ENCODE measurements at places on chromosomes 11 and 22.

DNA sequence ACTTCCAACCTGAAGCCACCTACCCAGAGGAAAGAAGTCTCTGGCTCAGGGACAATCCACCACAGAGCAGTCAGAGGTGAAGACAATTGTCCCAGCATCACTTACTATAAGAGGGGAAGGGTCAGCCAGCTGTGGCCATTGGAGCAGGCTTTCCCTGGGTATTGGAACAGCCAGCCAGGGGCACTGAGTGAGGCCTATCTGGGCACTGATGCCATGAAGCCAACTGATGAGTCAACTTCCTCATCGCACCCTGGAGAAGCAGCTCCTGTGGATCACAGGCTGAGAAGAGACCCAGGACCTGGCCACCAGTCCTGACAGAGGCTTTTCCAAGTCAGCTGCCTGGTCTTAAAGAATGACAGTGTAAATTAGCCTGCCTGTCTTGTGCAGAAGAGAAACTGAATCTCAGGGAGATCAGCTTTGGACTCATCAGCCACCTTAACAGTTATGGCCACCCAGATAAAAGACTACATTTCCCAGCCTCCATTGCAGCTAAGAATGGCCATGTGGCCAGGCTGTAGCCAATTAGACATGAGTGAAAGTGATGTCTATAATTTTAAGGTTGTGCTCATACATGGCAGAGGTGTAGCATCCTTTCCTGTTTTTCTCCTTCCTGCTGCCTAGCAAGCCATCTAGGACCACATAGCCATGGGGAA, 19.0 kb downstream of the CHST1 start:
- no peak overlapping the region for H3K4me3 ChIP-seq
- no peaks in the 10 kb centered on the region for H3K36me3 ChIP-seq
- no peaks in the 10 kb centered on the region for H3K4me1 ChIP-seq

GRCh38 chr11:4118107-4118506, 23.5 kb downstream of the RRM1 start:
- H3K27ac ChIP-seq: no peak overlapping the region
- no peak for DNase-seq
- no peaks in the 10 kb centered on the region for H3K4me1 ChIP-seq

GRCh38 chr11:117273550-117274289, 17.4 kb upstream of the BACE1-AS start:
- peak; percentile 84 for DNase-seq
- H3K4me3 ChIP-seq: no peak overlapping the region
- H3K4me1 ChIP-seq: no peaks in the 10 kb centered on the region
- no peak overlapping the region for H3K27ac ChIP-seq
- peaks cover 4% of the 10 kb centered on the region for H3K36me3 ChIP-seq
- no peaks in the 10 kb centered on the region for H3K27me3 ChIP-seq

DNA sequence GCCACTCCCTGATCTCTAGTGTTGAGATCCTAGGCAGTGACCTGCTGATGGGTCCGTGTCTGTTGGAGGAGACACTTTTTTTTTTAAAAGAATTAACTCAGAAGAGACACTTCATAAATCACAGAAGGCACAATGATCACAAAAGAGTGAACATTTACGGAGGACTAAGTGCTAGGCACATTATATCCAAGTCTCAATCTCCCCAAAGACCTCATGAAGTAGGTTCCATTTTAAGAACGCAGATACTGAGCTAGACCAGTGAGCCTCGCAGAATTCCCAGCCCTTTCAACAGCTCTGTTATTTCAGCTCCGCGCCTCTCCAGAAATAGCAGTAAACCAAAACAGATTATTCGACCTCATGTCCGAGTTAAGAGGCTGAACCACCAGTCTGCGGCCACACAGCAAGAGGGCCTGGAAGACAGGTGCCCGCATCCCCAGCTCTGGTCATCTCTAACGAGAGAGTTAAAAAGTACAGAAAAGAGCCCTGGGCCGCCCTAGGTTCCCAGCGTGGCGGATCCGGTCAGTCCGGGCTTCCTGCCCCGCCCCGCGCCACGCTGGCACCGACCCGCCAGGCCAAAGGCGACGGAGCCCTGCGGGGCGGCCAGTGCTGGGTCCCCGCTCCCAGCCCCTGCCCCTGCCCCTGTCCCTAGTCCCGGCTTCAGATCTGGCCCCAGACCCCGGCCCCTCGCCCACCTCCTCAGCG, 612 bp downstream of the XBP1 start:
- H3K4me3 ChIP-seq: peak overlapping the region; percentile 69
- peak overlapping the region; percentile 99 for H3K27ac ChIP-seq
- DNase-seq: peak; percentile 36
- H3K36me3 ChIP-seq: peaks cover 43% of the 10 kb centered on the region
- no peaks in the 10 kb centered on the region for H3K27me3 ChIP-seq

GRCh38 chr11:107042748-107043147, 24.5 kb upstream of the GUCY1A2 start:
- DNase-seq: no peak
- no peak overlapping the region for H3K4me3 ChIP-seq
- H3K36me3 ChIP-seq: no peaks in the 10 kb centered on the region

- H3K4me3 ChIP-seq: no peak overlapping the region
- H3K36me3 ChIP-seq: no peaks in the 10 kb centered on the region
- no peak for DNase-seq
- no peak overlapping the region for H3K27ac ChIP-seq
Measured at GRCh38 chr11:34292111-34292510, 65.7 kb downstream of the ABTB2 start.

- no peaks in the 10 kb centered on the region for H3K27me3 ChIP-seq
- DNase-seq: no peak
- peaks cover 43% of the 10 kb centered on the region for H3K4me1 ChIP-seq
Measured at GRCh38 chr22:29081517-29082236, 8.8 kb downstream of the KREMEN1 start.

- no peaks in the 10 kb centered on the region for H3K27me3 ChIP-seq
- H3K36me3 ChIP-seq: no peaks in the 10 kb centered on the region
- H3K27ac ChIP-seq: no peak overlapping the region
- DNase-seq: no peak
- peaks cover 18% of the 10 kb centered on the region for H3K4me1 ChIP-seq
- H3K4me3 ChIP-seq: no peak overlapping the region
Measured at GRCh38 chr11:72739240-72740059, 12.8 kb downstream of the ARAP1 start.

DNA sequence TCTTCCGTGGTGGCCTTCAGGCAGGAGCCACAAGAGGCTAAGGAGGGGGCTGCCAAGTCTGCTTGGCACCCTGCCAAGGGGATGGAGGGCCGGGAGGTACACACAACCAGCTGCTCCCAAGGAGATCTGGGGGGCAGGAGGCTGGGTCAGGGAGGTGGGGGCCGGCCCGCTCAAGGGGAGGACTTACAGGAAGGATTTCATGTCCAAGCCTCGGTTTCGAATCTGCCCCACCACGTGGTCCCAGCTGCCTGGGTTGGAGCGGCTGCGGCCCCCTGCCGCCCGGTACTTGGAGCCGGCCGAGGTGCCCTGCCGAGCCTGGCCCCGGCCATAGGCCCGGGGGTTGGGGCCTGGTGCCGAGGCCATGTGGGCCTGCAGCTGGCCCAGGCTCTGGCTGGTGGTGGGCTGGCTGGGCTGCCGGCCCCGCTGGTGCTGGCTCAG, 33.5 kb downstream of the LRRC10B start:
- no peak overlapping the region for H3K27ac ChIP-seq
- no peaks in the 10 kb centered on the region for H3K36me3 ChIP-seq
- H3K27me3 ChIP-seq: no peaks in the 10 kb centered on the region
- H3K4me1 ChIP-seq: no peaks in the 10 kb centered on the region
- H3K4me3 ChIP-seq: no peak overlapping the region
- DNase-seq: no peak

DNA sequence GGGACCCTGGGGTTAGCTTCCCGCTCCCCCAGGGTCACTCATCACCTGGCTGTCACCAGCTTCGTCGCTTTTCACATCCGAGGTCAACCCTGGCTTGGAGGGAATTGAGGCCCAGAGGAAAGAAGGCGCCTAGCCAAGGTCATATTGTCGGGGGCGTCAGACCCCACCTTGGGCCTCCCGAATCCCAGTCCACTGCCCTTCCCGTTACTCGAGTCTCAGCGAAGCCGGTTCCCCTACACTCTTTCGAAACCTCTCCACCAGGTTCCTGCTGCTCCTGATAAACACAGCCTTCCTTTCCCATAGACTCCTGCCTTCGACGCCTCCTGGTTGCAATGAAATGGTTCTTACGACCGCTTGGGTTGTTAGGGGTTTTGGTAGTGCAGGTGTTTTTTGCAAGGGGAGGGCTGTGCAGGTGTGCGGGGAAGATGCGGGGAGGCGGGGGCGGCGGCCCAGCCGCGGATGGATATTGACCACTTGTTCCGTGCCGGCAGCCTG, 642 bp downstream of the NAA40 start:
- peak overlapping the region; percentile 97 for H3K4me3 ChIP-seq
- H3K27ac ChIP-seq: peak overlapping the region; percentile 85
- no peaks in the 10 kb centered on the region for H3K27me3 ChIP-seq
- peaks cover 7% of the 10 kb centered on the region for H3K4me1 ChIP-seq
- H3K36me3 ChIP-seq: no peaks in the 10 kb centered on the region
- peak; percentile 38 for DNase-seq

DNA sequence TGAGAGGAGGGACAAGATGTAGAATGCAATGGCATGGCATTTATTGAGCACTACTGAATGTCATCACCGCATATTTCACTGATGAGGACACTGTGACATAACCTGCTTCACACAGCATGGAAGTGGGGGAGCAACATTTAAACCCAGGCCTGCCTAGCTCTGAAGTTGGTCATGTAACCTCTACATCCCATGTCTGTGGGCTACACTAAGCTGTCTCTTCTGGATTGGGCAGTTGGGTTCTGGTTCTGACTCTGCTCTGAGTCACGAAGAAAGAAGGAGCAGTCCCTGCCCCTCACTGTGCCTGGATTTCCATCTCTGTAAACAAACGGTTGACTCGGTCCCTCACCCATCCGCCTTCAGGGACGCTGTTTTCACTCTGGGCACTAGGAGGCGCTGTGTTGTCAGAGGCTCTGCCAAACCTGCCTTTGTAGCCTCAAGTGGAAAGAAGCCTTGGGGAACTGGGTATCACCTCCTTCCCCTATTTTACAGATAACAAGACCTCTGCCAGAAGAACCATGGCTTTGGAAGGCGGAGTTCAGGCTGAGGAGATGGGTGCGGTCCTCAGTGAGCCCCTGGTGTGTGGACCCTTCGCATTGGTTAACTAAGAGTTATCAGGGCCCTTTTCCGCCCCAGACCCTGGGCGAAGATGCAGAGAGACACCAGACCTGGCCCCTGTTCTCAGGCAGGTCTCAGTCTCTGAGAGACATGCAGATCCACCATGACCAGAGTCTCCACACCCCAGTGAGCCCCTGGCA, 12.7 kb upstream of the ARHGEF17 start:
- H3K27me3 ChIP-seq: no peaks in the 10 kb centered on the region
- H3K4me3 ChIP-seq: no peak overlapping the region
- DNase-seq: peak; percentile 89
- H3K4me1 ChIP-seq: peaks cover 4% of the 10 kb centered on the region

DNA sequence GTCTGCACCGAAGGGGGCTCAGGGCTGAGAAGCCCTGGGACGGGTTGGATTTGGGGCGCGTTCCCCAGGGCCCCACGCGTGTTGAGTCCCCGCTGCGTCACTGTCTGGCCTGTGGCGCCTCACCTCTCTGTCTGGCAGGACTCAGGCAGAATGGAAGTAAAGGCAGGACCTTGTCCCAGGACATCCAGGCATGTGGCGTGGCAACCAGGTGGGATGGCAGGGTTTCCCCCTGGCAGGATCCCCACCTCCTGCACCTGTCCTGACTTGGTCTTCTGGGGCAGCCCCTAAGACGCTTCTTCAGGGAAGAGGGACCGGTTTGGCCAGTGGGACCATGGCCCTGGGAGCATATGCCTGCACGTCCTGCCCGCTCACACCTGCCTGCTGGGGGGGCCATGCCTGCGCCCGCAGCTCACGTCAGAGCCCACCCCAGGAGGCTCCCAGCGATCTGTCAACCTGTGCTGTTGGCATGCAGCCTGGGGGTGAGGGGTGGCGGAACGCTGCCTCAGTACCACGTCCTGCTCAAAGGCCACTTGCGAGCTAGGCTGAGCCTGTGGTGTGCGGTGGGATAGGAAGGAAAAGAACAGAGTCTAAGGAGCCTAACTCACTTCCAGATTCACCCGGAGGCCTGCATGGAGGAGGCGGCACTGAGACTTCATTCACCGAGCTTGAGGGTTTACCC, 72.7 kb downstream of the KCNQ1 start:
- H3K4me3 ChIP-seq: no peak overlapping the region
- H3K4me1 ChIP-seq: no peaks in the 10 kb centered on the region

- H3K4me3 ChIP-seq: no peak overlapping the region
- no peak for DNase-seq
- H3K4me1 ChIP-seq: no peaks in the 10 kb centered on the region
- H3K27me3 ChIP-seq: no peaks in the 10 kb centered on the region
- H3K36me3 ChIP-seq: no peaks in the 10 kb centered on the region
Measured at GRCh38 chr22:47561766-47562165, 799.3 kb downstream of the TBC1D22A start.

GRCh38 chr11:22106566-22106965, 86.3 kb upstream of the ANO5 start:
- H3K27ac ChIP-seq: no peak overlapping the region
- no peaks in the 10 kb centered on the region for H3K4me1 ChIP-seq
- no peak overlapping the region for H3K4me3 ChIP-seq
- H3K36me3 ChIP-seq: no peaks in the 10 kb centered on the region

DNA sequence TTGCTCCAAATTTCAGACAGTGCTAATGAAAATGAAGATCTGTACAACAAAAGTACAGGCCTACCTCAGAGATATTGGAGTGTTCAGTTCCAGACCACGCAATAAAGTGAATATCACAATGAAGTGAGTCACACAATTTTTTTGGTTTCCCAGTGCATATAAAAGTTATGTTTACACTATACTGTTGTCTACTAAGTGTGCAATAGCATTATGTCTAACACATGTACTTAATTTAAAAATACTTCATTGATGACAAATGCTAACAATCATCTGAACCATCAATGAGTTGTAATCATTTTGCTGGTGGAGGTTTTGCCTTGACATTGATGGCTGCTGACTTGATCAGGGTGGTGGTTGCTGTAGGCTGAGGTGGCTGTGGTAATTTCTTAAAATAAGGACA, 60.6 kb upstream of the E2F8 start:
- no peaks in the 10 kb centered on the region for H3K4me1 ChIP-seq
- H3K36me3 ChIP-seq: no peaks in the 10 kb centered on the region
- H3K4me3 ChIP-seq: no peak overlapping the region

DNA sequence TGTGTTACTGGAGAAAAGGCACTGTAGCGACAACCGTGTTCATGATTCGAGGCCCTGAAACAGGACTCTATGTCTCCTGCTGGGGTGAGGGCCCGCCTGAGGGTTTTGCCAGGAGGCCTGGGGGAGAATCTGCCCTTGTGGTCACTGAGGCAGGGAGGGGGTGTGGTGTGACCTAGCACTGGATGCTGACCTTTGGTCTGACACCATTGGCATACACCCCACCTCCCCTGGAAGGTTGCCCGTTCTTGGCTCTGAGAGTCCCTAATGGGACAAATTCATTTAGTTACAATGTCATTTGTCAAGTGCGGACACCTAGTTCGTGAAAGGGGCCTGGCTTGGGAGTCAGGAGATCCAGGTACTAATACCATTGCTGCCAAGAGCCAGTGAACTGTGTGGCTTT, 29.0 kb downstream of the NECTIN1 start:
- H3K27ac ChIP-seq: no peak overlapping the region
- no peak overlapping the region for H3K4me3 ChIP-seq
- no peaks in the 10 kb centered on the region for H3K36me3 ChIP-seq
- no peaks in the 10 kb centered on the region for H3K27me3 ChIP-seq

GRCh38 chr22:23823331-23823791, 15.4 kb downstream of the DERL3 start:
- H3K27ac ChIP-seq: peak overlapping the region; percentile 30
- no peak for DNase-seq
- peaks cover 12% of the 10 kb centered on the region for H3K4me1 ChIP-seq
- peaks cover 64% of the 10 kb centered on the region for H3K36me3 ChIP-seq
- no peak overlapping the region for H3K4me3 ChIP-seq
